COR-L47 (cell line): ENCODE measurements at places on chromosomes 3 and 15.
A peak's percentile ranks its signal among the peaks of the same experiment; 100 is the strongest.

GRCh38 chr3:58672451-58672850, 5.9 kb upstream of the FAM3D start:
- no peak for DNase-seq

GRCh38 chr15:52488830-52489229, 39.9 kb downstream of the MYO5A start:
- no peak for DNase-seq

DNA sequence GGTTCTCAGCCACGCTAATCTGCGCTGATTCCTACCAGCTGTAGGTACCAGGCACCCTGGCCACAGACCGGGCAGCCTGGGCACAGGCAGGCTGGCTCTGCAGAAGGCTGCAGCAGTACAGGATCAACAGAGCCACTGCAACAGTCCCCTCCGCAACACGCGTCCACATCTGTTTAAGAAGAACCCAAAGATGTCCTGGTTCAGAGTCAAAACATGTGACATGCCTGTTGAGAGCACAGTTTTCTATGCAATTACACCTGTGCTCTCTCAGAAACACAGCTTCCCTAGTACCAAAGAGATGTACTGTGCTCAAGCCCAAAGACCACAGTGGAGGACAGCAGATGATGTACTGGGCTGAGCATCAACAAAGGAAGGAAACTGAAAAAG, 18.8 kb downstream of the LRIG1 start:
- DNase-seq, result no peak

DNA sequence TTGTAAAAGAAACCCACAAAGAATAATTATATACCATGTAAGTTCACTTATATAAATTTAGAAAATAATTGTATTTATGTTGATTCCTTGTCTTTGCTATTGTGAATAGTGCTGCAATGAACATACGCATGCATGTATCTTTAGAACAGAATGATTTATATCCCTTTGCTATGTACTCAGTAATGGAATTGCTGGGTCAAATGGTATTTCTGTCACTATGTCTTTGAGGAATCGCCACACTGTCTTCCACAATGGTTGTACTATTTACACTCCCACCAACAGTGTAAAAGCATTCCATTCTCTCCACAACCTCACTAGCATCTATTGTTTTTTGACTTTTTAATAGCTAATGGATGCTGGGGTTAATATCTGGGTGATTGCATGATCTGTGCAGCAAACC, 149.4 kb upstream of the CNTN3 start:
- no peak for DNase-seq

- no peak for DNase-seq
Observed at GRCh38 chr15:86608461-86609205, 529.0 kb downstream of the AGBL1 start.

DNA sequence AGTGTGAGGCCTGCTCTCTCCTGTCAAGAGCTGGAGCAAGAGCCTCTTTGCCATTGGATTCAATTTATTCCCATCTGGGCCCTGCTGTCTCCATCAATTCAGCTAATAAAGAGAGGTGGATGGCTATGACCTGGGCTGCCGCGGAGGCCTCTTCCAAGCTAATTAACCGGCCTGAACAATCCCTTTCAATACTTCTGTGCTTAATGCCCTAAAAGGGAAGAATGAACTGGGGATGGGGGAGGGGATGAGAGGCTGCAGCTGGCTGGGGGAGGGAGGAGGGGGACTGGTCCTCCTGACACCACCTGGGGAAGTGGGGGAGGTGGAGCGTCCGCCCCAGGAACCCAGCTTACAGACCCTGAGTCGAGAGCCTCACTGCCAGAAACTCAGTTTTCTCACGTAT, 33.4 kb upstream of the PRR23E start:
- peak; percentile 61 for DNase-seq

- DNase-seq, result no peak
Observed at GRCh38 chr3:135853981-135854380, 111.5 kb upstream of the PPP2R3A start.

- no peak for DNase-seq
Observed at GRCh38 chr15:101091080-101092017, 160.5 kb downstream of the CHSY1 start.

- peak; percentile 87 for DNase-seq
Observed at GRCh38 chr15:71278989-71279756, 163.9 kb downstream of the THSD4 start.

- DNase-seq, result no peak
Observed at GRCh38 chr3:178170698-178171535, 365.3 kb upstream of the KCNMB2 start.

DNA sequence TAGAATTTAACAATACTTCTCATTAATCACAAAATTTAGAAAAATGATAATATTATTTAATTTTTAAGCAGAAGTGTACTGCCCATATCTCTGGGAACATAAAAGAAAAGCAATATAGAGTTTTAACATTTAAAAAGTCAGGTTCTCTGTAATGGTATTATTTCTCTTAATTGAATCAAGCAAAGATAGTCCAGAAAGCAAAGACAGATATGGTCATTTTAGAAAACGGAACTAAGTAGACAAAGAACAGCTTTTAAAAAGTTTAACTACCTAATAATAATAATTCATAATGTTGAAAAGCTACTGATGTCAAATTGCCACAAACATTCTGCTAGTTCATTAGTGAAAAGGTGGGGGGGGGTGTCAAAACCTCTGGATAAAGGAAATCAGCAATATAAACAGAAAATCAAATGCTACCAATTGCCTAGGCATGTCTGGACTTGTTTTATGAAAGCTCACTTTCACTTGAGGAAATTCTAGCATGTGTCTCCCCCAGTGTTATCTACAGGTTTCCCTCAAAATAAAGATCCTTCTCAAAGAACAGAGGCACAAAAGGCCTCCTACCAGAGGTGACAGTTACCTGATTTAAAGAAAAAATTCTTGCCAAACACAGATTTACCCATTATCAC, 1.7 kb downstream of the ZMAT3 start:
- DNase-seq, result peak; percentile 41

GRCh38 chr15:39454189-39454986, 126.5 kb upstream of the THBS1 start:
- DNase-seq, result no peak

DNA sequence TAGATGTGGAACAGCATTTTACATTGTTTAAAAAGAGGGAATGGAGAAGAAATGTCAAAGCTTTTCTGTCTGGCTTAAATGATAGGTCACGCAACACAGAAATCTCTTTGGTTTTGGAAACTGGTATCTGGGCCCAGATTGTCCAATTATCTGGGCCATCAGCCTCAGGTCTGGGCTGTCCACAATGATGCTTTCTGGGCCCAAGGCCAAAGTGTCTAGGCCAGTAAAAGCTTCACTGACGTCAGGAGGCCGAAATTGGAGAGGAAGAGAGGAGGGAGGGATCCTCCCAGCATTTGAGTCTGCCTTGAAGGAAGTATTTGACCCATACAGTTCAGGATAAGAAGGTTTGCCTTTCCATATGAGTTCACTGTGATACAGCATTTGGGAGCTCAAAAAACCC, 60.7 kb upstream of the ALDH1A3 start:
- DNase-seq, result no peak

GRCh38 chr3:193416629-193417028, 38.1 kb upstream of the ATP13A5 start:
- no peak for DNase-seq

DNA sequence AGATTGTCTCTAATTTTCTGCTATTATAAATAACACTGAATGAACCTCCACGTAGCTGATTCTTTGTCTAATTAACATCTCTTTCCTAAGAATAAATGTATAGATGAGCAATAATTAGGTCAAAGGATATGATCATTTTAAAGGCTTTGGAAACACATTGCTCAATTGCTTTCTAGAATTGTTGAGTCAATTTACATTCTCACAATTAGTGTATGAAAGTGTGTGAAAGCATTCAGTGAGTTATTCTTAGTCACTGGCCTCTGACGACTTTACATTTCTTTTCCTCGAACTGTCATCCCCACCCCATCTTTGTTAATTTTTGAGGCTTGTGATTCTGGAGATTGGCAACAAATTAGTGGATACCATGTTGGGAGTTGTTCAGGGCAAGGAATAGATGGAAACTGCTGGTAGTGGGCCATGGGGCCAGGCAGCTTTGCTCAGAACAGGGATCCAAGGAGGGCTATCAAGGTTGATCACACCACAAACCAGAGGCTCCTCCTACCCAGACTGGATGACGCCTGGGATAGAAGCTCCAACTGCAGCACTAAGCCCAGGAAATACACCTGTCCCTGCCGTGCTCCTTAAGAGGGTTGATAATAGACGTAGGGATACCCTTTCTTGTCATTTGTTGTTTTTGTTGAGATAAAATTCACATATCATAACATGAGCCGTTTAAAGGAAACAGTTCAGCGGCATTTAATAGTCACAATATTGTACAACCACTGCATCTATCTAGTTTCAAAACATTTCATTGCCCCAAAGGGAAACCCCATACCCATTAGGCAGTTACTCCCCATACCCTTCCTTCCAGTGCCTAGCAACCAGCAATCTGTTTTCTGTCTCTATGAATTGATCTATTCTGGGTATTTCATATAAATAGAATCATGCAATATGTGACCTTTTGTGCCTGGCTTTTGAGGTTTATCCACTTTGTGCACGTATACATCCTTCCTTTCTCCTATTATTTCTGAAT, 27.9 kb downstream of the EIF1B start:
- no peak for DNase-seq

GRCh38 chr3:189822726-189823125, 191.5 kb downstream of the TP63 start:
- DNase-seq, result no peak

DNA sequence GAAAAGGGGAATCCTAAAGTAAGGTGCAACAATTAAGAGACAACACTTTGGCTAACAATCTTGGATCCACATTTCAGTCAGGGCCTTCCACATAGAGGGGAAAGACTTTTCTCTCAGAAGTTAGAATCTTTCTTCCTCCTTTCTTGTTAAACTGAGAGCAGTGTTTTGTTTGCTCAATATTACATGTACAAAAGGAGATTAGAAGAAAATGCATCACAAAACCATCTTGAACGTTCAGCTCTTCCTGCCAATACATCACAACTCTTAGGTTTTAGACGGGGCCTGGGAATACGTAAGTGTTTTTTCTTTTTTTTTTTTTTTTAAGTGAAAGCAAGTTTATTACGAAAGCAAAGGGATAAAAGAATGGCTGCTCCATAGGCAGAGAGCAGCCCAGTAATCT, 39.1 kb downstream of the MAP2K1 start:
- no peak for DNase-seq

- no peak for DNase-seq
Observed at GRCh38 chr3:132659000-132659364, 627 bp downstream of the ACAD11 start.

DNA sequence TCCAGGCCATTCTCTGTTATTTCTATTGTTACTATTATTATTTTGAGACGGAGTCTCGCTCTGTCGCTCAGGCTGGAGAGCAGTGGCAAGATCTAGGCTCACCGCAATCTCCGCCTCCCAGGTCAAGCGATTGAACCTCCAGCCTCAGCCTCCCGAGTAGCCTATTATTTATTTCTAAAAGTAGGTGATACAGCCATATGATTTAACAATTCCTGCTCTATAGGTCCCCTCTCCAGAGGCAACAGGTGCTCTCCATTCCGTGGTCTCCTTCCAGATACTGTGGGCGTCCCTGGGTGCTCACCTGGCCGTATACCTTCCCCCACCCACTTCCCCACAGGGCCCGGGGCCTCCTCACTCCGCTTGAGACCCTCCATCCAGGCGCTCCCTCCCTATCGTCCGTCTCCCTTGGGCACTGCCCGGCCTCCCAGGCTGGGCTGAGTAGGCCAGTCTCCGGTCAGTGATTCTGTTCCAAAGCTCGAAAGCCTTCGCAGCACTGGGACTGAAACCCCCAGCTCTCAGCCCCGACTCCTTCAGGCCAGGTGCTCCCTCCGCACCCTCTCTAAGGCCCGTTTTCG, 708 bp upstream of the PTPN23 start:
- no peak for DNase-seq

- DNase-seq, result peak; percentile 3
Observed at GRCh38 chr3:117995842-117996437, 1038.7 kb downstream of the IGSF11 start.

DNA sequence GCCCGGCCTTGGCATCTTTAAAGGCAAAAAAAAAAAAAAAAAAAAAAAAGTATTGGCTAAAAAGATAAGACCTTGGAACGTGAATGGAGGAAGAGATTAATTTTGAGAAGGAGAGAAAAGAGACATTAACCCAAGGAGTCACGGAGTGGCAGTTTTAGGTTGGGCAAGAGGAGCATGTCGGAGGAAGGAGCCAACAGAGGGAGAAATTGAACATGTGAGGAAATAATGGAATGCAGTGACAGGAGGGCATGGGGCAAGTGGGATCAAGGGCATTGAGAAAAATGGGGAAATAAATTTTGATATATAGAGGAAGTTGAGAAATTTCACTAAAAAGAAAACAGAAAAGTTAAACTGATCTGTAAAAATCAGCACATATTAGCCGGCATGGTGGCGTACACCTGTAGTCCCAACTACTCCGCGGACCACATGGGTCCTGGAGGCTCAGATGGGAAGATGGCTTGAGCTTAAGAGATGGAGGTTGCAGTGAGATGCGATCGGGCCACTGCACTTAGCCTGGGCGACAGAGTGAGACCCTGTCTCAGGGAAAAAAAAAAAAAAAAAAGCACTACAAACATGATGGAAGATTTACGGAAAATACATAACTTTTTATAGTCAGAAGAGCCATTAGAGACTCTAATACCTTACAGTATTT, 1.2 kb downstream of the HAUS2 start:
- DNase-seq, result no peak

DNA sequence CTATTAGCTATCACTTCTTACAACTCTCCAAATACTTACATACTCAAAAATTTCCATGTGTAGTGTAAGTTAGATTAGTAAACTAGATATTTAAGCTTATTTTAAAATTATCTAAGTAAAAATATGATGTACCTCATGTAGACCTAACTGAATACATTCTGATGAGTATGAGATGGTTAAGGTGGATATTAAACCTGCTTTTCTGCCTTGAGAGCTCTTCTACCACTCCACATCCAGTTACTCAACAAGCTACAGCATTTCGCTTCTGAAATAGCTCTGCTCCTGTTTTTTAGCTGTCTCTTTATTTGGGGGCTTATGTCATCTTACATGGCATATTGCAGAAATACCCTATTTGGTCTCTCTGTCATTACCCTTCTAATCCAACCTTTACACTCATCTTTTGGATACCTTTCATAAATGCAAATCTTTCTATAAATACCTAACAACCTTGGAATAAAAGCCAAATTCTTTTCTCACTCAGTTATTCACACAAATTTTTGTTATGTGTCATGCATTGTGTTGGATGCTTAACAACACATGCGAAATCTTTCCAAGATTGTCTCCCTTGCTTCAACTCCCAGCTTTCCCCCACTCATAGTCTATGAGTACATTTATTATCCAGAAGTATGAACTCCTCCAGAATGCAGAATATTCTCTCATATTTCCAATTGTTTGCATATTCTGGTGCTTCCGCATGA, 92.0 kb downstream of the ALCAM start:
- DNase-seq, result no peak

GRCh38 chr3:127997961-127998360, 54.3 kb upstream of the SEC61A1 start:
- DNase-seq, result peak; percentile 13

DNA sequence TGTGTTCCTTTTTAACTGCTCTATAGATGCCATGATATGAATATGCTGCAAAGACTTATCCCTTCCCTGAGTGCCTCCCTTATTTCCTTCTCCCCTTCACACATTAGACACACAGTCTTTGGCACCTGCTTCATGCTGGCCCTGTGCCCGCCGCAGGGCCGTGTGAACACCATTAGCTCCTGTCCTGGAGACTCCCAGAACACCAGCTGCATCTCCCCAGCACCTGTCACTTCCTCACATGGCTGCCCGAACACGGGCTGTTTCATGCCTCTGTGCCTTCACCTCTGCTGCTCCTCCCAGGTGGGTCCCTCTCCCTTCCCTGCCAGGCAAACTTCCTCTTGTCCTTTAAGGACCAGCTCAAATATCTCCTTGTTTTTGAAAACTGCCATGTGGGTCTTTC, 40.5 kb upstream of the SEC13 start:
- DNase-seq, result peak; percentile 24

- DNase-seq, result no peak
Observed at GRCh38 chr3:33746416-33747116, 28.5 kb upstream of the CLASP2 start.
